ENCODE measurements at places on chromosomes 2 and 18. TPM values are rescaled to one million over a fixed set of nuclear protein-coding genes. Genes with fewer than 3 reads are reported as not detected.

- no peak for DNase-seq
Measured at GRCh38 chr2:85734942-85735608, 18.7 kb upstream of the ATOH8 start.

DNA sequence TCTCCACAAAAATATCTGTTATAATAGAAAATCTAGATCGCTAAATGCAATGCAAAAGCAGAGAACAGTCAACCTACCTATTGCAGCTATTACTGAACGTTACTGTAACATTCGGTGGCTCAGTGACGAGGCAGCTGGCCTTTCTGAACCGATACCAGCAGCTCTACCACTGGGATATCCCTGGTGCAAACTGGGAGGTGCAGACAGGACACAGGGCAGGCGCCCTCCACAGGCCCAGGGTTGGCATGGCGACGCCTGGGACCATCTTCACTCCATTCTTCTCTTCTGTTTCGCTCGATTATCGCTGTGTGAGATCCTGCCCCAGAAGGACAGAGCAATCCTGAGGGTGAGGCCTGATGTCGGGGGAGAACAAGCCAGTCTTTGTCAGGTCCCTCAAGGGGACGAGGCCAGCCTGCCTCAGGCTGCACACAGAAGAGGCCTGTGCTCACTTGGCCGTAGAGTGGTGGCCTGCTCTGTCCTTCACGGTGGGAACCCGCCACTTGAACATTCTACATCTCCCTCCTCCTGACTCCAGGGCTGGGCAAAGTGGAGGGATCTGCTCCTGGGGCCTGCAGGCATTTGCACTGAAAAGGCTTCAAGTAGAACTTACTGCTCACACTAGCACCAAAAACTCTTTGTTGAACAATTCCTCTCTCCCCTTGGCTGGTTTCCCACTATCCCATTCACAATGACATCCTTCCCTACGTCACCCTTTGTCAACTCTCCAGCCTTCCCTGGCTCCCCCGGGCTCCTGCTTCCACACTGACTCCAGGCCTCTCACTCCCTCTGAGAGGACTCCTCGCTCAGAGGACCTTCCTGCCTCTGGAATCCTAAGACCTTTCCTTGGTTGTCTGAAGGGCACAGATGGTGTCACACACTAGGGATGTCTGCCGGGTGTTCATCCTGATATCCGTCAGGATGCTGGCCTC lies 49.7 kb downstream of the CYRIA start:
- DNase-seq, result peak; percentile 84

GRCh38 chr2:1259746-1260145 lies 153.5 kb upstream of the TPO start:
- no peak for DNase-seq

DNA sequence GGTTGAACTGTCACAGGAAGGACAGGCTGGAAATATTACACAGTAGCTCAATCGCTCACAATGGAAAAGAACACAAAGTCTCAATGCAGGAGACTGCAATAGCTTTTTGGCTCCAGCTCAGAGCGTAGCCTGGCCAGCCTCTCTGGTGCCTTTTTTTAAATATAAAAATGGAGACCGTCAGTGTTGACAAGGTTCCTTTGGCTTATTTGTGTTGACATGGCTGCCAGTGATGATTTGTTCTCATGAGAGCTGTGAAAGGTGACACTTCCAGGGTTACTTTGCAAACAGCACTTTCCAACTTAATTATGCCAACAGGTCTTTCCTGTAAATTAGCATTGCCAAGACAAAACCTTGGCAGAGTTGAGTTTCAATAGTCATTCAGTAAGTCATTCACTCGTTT lies 70.8 kb downstream of the KCNE4 start:
- no peak for DNase-seq

DNA sequence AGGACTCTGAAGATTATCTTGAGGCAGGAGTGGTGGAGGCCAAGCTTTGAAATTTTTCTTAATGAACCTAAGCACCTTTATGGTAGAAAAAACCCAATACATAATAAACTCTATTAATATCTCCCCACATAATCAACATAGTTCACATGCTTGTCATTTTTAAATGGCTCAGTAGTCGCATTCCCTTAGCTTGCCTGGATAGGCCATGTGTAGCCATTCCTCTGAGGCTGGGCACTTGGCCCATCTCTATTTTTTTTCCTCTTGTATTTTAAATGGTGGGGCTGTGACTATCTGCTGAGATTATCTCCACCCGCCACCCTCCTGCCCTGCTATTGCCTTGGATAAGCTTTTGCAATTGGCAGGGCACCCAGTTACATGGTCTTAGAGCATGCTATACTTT lies 143.1 kb downstream of the FHOD3 start:
- DNase-seq, result no peak

DNA sequence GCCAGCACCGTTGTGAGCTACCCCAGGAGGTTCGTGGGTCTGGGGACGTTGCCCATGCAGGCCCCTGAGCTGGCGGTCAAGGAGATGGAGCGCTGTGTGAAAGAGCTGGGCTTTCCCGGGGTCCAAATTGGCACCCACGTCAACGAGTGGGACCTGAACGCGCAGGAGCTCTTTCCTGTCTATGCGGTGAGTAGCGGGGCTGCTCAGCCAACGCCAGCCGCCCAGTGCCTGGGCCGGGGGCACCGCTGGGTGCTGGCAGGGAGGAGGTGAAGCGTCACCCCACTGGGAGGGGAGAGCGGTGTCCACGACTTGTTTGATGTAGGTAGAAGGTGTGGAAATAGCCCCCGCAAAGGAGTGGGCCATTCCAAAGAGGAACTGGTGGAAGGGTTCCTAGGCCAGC lies 25.0 kb downstream of the ACMSD start:
- no peak for DNase-seq

GRCh38 chr2:121790276-121790956 lies 35.0 kb downstream of the TSN start:
- no peak for DNase-seq

DNA sequence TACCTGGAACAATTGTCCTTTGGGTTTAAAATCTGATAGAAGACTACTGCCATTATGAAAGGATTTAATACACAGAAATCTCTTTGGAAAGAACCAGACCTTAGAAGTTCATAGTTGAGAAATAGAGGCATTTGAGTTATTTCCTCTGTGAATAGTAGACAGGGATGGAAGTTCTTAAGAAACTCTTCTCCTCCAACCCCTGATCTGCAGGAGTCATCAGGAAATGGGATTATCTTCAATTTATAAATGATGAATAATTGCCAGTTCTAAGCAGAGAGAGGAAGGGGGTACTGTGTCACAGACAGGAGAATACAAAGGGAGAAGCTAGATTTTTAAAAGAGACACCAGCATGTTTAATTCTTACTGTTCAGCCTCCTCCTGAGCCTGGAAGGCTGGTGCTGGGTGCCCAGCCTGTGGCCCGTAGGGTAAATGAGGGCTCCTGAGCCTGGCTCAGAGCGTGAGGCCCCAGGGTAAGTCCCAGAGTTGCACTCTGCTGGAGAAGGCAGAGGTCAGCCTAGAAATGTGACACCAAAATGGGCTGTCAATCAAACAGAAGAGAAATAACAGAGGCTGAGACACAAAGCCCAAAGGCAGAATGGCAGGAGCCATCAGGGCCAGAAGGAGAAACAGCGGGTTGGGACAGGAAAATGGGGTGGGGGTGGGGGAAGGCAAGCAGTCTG lies 58.2 kb upstream of the PKDCC start:
- no peak for DNase-seq

DNA sequence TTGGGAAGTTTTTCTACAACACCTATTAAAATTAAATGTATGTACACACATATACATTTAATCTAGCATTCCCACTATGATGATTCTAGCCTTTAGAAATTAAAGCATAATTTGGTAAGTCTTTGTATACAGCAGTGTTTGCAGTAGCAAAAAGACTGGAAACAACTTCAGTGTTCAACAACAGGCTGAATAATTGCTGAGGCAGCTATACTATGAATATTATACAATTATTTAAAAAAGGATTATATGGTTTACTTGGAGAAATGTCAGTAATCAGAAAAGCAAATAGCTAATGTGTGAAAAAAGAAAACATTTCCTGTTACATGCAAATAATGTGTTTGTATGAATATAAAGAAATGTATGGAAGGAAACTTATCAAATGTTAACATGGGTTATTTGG lies 1.4 kb upstream of the ZNF638 start:
- no peak for DNase-seq

DNA sequence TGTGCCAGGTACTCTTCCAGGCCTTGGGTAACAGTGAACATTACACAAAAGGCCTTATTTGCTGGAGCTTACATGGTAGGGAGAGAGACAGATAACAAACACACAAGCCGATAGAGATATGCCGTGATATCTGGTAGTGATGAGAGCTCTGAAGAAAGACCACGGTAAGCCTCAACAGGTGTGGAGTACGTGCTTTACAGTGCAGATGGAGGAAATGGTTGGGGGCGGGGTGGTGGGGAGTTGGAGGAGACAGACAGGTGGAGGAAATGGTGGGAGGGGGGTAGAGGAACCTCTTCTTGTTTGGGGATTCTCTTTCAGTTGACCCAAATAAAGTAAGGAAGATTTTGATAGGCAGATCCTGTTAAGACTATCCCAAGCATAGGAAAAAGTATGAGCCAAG lies 141.1 kb upstream of the ALPP start:
- no peak for DNase-seq

DNA sequence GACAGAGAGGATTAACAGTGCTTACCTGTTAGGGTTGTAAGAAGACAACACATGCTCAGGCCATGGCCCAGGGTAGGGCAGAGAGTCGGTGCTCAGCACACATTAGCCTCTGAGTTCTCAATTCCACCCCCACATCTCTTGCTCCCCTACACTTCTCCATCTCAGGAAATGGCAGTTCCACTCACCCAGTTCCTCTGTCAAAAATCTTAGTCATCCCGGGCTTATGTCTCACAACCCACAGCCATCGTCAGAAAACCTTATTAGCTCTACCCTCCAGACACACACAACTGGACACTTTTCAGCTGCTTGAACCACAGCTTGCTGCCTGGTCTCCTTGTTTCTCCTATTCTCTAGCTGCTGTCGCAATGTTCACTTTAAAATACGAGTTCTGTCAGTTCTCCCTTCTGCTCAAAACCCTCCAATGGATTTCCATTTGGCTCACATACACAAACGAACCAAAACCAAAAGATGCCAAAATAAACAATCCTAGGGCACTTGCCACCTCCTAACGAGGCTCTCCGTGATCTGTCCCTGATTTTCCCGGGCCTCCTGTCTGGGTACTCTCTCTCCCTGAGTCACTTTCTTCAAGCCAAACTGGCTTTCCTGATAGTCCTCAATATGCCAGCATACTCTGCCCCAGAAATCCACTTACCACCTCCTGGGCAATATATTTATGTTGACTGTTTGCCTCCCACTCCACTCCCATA lies 89.7 kb downstream of the KCTD1 start:
- DNase-seq, result no peak

DNA sequence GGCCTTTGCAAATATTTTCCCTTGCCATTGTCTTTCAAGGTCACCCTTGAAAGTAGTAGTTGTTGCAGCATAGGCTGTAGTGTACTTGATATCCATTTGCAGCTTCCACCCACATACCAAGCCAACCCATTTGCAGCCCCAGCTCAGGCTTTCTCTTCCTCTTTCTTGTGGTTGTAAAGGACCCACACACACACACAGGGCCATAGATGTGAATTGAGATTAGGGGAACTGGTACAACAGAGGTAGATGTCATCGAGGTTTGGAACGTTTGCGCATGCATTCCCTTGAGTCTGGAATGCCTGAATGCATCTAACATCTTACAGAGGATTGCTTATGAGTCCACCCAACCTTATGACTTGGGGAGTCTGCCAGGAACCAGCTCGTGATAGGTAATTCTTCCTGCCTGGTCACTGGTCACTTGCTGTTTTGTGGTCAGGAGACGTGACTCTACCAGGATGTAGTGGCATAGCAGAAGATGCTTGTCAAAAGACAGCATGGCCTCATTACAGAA lies 91.9 kb downstream of the MRPS9 start:
- no peak for DNase-seq

DNA sequence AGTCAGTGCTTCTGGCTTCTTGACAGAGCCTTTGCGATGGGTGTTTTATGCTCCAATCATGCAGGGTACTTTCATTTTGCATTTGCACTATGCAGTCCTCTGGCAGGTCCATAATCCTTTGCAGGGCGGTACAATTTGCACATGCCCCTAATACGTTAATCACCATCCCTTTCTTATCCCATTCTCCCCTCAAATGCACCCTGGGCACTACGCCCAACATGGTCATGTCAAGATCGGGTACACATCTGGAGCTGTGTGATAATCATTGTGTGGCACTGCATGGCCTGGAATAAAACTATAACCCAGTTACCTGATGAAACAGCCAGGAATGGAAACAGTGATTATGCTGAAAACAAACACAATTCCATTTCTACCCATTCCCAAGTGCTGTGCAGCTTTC lies 27.7 kb downstream of the LOXHD1 start:
- DNase-seq, result no peak

DNA sequence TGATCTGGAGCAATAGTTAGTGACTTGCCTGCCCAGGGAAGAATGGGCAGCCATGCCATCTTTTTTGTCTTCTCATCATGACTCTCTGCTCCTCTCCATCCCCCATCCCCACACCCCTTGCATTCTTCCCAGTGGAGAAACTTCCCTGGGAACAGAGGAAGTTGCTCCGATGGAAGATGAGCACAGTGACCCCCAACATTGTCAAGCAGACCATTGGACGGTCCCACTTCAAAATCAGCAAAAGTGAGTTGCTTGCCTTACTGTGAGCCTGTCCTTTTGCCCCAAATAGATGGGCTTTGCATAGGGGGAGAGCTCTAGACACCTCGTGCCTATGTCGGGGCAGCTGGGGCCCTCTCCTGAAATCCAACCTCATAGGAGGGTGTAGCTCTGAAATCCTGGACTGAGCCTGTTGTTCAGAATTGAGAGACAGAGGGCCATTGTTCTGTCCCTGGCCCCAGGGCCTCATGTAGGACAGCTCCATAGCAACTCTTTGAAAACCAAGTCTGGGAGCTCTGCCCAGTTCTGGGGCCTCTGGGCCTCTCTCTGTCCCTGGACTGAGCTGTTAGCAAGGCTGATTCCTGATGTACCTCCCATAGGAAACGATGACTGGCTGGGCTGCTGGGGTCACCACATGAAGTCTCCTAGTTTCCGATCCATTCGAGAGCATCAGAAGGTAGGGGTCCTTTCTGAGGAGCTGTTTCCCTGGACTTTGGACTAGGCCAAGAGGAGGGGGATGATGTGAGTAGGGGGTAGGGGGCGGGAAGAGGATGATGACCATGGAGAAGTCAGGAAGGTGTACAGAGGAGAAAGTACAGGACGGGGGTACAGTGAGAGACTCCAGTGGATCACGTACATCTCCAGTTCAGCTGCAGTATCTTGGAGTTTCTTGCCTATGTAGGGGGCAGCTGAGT lies 35.2 kb downstream of the TTLL4 start:
- DNase-seq, result peak; percentile 82

The HPCAL1 gene
- total RNA-seq, result 23.1 TPM

The UGT1A3 gene
- total RNA-seq, result not detected

The PKDCC gene
- 32.6 TPM for total RNA-seq

The CNDP1 gene
- total RNA-seq, result not detected

The TRIM54 gene
- total RNA-seq, result 303 TPM

The DSG2 gene
- 47.3 TPM for total RNA-seq

The BCL2 gene
- 9.6 TPM for total RNA-seq

The RGPD4 gene
- not detected for total RNA-seq

The ADI1 gene
- 204 TPM for total RNA-seq

The DCDC2C gene
- total RNA-seq, result not detected

The TMEM163 gene
- 0.51 TPM for total RNA-seq

The SYT4 gene
- not detected for total RNA-seq
